Stimulated activated CD8-positive, alpha-beta memory T cell treated with anti-CD3 and anti-CD28 coated beads, Interleukin-4, amount 100 ng/mL, for 1 hour (primary cell): ENCODE measurements at places on chromosomes 7 and 10.

- no peak for DNase-seq
Observed at GRCh38 chr10:28721318-28721951, 44.1 kb downstream of the BAMBI start.

DNA sequence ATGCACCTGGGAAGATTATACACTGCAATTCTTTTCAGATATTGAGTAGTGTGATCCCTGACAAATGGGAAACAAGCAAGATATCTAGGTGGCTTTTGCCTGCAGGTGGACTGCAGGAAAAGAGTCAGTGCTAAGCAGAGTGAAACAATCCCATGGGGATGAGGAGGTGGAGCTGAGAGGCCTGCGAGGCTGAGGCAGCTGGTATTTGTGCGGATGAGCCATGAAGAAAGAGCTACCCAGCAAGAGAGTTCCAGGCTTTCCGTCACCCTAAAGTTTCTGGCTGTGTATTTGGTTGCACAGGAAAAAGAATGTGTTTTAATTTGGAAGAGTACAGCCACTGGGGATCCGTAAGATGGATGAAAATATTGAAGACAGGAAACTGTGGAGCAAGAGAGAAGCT, 714.1 kb upstream of the COBL start:
- DNase-seq: no peak

GRCh38 chr10:17923728-17924127, 28.0 kb upstream of the SLC39A12 start:
- DNase-seq: no peak

DNA sequence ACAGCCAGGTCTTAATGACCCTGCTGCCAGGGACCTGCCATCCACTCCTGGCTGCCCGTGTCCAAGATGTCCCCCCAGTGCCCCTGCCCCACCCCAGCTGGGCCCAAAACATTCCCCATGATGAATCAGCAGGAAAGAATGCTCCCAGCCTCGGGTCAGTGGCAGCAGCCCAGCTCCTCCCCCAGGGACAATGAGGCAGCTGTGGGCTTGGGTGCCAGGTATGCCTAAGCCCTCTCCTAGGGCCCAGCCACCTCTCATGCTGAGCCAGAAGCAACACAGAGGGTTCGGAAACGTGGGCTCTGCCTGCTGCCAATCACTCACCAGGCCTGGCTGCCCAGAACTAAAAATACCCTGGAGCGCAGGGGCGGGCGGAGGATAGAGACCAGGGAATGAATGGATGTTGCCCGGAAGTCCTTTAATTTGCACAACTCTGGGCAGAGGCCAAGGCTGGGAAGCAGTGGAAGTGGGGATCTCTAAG, 1.5 kb upstream of the LOXL4 start:
- DNase-seq: no peak

- DNase-seq: no peak
Observed at GRCh38 chr10:70158113-70158512, 11.6 kb upstream of the TYSND1 start.
